Activated naive CD4-positive, alpha-beta T cell treated with anti-CD3 and anti-CD28 coated beads for 36 hours (primary cell): ENCODE measurements at places on chromosomes 13 and 19.

DNA sequence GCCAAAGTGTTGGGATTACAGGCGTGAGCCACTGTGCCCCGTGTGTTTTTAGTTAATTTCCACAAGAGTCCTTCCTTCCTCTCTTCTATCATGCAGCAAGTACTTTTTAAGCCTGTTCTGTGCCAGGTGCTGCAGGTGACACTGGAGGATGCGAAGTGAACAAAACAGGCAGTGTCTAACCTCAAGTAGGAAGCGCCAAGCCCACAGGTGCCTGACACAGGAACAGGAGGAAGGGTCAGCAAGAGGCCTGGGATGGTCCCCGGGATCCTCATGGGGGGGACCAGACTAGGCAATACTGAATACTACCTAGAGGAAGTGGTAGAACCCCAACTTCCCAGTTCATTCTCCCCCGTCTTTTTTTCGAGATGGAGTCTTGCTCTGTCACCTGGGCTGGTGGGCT is 1.8 kb upstream of the CALR start:
- no peak for DNase-seq

DNA sequence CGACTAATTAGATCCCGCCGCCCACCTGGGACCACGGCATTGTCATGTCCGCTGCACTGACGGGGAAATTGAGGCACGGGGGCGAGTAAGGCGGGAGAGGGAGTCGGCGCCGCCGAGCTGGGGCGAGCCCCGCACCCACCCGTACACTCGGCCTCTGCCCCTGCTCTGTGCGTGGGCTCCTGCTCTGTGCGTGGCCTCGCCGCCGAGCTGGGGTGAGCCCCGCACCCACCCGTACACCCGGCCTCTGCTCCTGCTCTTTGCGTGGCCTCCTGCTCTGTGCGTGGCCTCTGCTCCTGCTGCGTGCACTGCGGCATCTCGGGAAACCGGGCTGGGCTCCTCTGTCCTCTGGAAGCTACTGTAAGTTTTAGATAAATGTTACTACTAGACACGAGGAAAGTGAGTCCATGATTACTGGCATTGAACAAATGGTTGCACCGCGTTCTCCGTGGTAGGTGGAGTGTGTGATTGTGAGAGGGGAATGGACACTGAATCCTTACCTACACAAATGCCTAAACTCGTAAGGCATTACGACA is 826 bp upstream of the C1QTNF9 start:
- no peak for DNase-seq

GRCh38 chr13:60617991-60618733 is 221.1 kb downstream of the TDRD3 start:
- no peak for DNase-seq

- DNase-seq, result no peak
Observed at GRCh38 chr13:94936633-94937032, 224.3 kb upstream of the SOX21 start.

DNA sequence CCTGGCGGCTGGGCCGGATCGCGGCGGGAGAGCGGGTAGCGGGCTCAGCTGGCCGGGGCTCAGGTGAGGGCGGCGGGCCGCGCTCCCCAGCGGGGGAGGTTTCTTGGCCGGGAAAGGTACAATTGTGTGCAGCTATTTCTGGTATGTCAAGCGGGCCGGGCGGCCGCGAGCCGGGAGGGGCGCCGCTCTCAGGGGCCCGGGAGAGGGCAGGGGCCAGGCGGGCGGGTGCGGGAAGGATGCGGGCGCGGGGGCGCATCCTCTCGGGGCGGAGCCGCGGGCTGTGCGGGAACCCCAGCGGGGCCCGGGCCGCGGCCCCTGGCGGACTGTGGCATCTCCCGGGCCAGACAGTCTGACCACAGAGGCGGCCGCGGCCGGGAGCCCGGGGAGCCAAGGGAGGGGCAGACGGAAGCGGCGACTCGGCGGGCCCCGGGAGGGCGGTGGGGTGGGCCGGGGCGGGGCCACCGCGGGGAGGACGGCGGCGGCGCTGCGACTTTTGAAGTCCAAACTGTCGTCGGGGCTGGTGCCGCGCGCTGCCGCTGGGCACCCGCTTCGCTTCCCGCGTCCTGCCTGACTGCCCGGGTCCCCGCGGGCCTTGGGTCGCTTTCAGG is at the start of gene LMO7:
Gene LMO7, plus strand, starts transcription at position 503 of the 608 bp plus-strand sequence. CDS start 328 bp downstream, outside the sequence.
- DNase-seq, result peak; percentile 55

DNA sequence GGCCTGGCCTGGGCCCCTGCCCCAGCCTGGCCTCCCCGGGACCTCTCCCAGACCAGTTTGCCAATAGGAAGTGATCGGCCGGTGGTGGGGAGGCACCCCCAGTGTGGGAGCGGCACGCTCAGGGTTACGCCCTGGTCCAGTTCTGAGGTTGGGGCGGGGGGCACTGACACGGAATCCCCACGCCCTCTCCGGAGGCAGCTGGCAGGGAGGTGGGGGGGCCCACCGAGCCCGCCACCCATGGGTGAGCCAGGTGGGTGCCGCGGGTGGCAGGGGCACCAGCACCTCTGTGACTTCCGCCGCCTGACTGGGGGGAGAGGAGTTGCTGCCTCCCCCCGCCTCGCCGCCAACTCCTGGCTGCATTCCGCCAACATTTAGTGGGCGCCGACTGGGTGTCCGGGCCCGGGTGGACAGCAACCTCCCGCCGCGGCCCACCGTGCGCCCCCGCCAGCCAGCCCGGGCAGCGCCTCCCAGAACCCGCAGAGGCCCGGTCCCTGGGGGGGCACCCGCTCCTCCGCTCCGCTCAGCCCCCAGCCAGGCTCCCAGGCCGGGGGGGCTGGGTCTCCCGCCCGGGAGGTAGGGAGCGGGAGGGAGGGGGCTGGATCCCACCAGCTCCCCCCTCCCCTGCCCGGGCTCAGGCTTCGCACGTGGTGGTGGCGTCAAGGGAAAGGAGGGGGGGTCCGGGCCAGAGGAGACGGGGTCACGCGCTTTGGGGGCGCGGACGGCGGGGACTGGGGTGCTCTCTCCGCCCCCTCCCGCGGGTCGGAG is 2.0 kb downstream of the ZBTB7A start:
- DNase-seq, result peak; percentile 47

DNA sequence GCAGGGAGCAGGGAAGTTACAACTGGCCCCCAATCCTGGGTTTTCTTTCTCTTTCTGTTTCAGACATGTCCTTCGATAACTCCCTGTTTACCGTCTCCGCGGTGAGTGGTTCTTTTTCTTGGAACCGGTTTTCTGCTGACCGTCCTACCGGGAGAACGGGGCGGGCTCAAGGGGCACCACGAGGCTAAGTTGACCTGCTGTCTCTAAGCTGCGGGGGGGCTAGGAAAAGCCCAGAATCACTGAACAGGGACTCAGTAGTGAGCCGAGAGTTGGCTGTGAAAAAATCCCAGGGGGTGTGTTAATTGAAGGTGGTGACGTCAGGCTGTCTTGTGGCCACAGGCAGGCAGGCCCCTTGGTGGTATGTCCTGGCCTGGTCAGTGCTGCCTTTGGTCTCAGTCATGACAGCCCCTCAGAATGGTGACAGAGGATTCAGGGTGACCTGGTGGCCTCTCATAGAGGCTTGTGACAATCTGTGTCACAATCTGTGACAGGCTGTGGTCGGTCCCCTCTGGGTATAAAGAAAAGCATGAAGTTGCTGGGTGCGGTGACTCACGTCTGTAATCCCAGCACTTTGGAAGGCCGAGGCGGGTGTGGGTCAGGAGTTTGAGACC is 8.1 kb upstream of the CARM1 start:
- DNase-seq, result no peak

GRCh38 chr13:41085961-41086585 is 24.8 kb downstream of the WBP4 start:
- DNase-seq, result no peak

- no peak for DNase-seq
Observed at GRCh38 chr13:36163809-36164308, 32.7 kb upstream of the DCLK1 start.

GRCh38 chr13:87393358-87393757 is 277.8 kb upstream of the SLITRK5 start:
- no peak for DNase-seq

GRCh38 chr13:100274942-100275506 is 186.1 kb downstream of the PCCA start:
- no peak for DNase-seq

DNA sequence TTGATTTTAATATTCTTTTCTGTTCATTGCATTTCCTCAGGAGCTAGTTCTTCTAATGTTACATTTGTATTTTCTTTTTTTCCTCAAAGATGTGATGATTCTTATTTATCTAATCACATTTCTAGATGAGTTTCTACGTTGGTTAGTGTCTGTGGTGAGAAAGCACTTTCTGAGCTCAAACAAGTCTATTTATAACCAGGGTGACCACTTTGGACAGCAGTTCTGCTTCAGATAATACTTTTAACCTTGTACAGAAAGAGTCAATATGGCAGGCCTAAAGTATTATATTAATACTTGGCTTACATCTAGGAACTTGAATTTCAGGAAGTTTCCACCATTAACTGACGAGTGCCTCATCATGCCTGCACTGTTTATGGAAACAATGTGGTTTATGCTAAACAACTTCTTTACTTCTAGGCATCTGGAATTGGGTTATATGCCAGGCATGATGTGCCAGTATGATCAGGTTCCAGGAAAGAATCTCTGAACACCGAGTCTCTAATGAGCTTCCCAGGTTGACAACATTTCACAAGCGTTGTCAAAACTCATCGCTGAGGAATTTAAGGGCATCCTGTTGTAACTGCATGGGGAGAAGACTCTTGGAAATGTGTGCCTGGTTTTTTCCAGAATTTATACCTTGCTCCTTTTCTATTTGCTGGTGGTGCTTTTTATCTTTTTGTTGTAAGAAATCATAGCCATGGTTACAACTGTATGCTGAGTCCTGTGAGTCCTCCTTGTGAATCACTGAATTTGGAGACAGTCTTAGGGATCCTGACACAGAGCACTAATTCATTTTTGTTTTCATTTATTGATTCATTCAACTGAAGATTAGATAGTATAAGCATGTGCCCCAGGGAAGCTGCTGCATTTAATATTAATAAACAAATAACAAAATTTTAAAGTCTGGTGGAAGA is 344.4 kb upstream of the PCDH9 start:
- no peak for DNase-seq

GRCh38 chr13:94313321-94313910 is 166.1 kb downstream of the DCT start:
- no peak for DNase-seq

GRCh38 chr13:64277097-64277496 is 2861.4 kb upstream of the PCDH20 start:
- DNase-seq, result no peak

DNA sequence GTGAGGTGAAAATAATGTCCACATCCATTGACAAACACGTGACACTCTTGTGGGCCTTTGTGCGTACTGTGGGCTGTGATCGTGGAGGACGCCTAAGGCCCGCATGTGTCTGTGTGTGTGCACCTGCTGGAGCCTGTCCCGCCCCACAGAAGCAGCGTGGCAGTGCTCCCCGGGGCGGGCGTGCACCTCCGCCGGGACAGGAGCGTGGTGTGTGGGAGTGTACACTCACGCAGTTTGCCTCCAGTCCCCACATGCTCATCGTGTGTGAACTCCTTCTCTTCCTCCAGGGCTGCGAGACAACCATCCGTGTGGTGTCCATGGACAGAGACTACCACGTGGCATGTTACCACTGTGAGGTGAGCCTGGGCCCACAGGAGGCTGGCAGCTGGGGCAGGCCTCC is 13.9 kb downstream of the WTIP start:
- DNase-seq, result no peak

DNA sequence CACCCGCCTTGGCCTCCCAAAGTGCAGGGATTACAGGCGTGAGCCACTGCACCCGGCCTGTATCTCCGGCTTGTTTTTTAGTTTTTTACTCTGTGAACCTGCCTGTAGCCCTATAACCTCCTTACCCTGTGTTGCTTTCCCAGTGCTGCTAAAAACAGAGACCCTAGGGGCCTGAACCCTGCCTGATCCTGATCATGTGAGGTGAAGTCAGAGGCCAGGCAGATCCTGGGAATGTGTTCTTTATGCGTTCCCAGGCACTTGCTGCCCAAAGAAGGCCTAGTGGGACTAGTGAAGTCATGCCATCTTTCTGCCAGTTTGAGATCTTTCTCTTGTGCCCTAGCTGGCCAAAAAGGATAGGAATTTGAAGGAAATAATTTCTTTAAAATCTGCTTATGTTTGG is 4.6 kb downstream of the UBA2 start:
- no peak for DNase-seq

DNA sequence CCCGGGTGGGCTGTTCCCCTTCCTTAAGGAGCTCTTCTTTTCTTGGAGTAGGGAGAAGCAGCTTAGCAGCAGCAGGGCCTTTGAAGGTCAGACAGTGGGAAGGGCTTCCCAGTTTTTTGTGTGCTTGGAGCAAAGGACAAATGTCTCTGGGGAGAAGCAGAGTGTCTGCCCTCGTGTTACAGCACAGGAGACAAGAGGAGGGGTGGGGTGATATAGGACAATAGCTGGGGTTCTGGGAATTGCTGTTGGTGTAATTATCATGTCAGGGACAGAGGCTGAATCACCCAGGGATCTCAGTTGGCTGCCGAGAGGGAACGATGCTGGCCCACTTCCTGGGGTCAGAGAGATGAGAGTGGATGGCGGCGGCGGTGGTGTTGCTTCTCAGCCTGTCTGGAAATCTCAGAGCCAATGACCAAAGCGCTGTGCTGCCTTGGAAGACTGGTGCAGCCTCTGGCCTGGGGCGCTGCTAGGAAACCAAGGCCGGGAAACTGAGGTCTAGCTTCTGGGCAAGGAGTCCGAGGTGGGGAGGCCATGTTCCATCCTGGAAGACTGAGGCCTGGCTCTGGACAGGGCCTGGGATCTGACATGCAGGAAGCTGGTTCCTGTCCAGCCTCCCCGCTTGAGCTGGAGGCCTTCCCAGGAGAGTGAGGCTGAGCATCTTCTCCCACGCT is 1.2 kb downstream of the INAFM1 start:
- DNase-seq, result no peak

GRCh38 chr19:49701271-49701786 is 10.4 kb downstream of the CPT1C start:
- no peak for DNase-seq

GRCh38 chr13:31803311-31803710 is 64.0 kb downstream of the RXFP2 start:
- DNase-seq, result no peak

GRCh38 chr13:46131705-46132104 is 26.9 kb upstream of the CPB2 start:
- DNase-seq, result no peak

DNA sequence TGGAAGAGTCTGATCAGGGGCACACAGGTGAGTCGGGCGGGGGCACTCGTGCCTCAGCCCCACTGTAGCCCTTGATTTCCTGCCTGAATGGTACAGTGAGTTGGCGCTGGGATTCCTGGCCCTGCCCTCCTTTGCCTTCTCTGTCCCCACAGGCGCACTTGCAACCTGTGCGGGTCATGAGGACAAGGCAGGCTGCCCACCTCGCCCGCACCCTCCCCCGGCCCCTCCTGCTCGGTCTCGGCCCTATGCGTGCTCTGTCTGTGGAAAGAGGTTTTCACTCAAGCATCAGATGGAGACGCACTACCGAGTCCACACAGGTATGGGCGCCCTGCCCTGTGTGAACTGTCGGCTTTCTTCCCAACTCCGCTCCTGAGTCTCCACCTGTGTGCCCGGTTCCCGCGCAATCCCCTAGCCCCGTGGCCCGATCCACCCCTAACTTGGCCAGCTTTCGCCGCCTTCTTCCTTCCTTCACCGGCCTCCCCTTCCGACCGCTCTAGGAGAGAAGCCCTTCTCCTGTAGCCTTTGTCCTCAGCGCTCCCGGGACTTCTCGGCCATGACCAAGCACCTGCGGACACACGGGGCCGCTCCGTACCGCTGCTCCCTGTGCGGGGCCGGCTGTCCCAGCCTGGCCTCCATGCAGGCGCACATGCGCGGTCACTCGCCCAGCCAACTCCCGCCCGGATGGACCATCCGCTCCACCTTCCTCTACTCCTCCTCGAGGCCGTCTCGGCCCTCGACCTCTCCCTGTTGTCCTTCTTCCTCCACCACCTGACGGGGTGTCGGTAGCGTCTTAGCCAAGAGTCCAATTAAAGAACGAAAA is 1.6 kb upstream of the KMT2B start:
- peak; percentile 60 for DNase-seq

- no peak for DNase-seq
Observed at GRCh38 chr13:65454403-65454802, 1775.7 kb downstream of the PCDH9 start.
